ENCODE measurements at places on chromosomes 7 and 10.

DNA sequence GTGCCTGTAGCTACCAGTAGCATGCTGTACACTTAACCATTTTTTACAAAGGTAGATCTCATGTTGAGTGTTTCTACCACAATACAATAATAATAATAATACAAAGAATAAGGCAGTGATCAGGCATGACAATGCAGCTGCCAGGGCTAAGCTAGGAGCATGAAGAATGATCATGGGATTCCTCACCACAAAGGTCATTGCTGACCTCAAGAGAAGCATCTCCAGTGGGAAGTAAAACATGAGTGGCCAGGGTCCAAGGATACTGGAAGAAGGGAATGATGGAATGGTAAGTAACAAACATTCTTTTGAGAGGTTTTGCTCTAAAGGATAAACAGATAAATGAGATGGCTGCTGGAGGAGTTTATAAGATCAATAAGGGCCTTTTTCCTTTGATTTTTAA, 591.1 kb downstream of the TNS3 start:
- DNase-seq = no peak

DNA sequence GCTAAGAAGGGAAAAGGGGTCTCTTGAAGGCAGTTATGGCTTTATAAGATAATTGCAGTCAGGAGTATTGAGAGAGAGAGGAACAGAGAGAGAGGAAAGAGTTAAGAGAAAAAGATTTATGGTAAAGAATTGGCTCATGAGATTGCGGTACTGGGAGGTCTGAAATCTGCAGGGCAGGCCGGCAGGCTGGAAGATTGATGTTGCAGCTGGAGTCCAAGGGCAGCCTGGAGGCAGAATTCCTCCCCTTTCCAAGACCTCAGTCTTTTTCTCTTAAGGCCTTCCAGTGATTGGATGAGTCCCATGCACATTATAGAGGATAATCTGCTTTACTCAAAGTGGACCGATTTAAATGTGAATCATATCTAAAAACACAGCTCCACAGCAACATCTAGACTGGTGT, 68.4 kb downstream of the HACD1 start:
- no peak for DNase-seq

- DNase-seq = no peak
Observed at GRCh38 chr10:77524281-77524711, 113.3 kb downstream of the KCNMA1 start.

DNA sequence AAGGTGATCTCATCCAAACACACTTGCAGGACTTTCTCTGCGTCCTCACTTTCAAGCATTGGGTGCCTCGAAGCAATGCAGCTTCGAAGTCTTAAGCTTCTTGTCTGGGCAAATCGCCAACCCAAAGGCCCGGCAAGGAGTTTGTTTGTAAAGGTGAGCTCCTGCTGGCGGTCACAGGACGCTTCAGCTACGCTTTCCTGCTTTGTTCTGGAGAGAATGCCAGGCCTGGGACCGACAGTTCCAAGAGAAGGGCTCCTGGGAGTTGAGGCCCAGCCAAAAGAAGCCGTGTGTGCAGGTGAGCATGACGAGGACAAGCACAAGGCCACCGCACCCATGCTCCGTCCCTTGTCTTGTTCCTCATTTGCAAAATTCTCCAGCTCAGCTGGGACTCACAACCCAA, 106.6 kb upstream of the DOCK1 start:
- DNase-seq = no peak

GRCh38 chr10:52128056-52128683, 185.9 kb upstream of the DKK1 start:
- no peak for DNase-seq

- DNase-seq = no peak
Observed at GRCh38 chr7:108417926-108418325, 38.3 kb downstream of the NRCAM start.

GRCh38 chr10:48428896-48429295, 122.4 kb downstream of the MAPK8 start:
- no peak for DNase-seq

GRCh38 chr10:14146501-14146900, 184.2 kb downstream of the FRMD4A start:
- no peak for DNase-seq

DNA sequence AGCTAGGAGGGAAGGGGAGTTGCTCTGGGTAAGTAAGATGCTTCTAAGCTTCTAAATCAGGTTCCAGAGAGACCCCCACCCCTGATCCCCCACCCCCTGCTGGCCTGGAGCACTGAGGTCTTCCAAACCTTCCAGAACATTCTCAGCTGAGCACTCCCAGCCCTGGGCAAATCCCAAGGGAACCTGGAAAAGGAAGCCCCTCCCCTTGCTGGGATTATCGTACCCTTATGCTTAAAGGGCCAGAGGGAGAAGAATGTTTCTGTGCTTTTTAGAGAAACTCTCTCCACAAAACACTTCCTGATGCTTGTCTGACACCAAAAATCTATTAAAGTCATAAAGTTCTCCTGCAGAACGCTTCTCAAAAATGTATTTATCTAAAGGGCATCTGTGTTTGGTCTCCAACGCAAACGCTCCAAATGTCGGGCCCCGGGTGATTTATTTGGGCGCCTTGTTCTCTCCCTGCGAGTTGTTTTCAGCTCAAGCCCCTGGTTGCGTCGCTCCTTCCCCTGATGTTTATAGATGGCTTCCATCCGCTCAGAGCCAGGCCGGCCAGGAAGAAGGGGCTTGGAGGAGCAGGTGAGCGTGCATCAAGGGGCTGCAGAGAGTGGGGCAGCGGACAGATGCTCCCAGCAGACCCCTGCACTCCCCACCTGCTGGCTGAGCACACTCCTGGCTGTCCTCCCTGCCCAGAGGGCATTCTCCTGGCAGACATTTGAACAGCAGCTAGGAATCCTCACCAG, 8.2 kb upstream of the RET start:
- no peak for DNase-seq

DNA sequence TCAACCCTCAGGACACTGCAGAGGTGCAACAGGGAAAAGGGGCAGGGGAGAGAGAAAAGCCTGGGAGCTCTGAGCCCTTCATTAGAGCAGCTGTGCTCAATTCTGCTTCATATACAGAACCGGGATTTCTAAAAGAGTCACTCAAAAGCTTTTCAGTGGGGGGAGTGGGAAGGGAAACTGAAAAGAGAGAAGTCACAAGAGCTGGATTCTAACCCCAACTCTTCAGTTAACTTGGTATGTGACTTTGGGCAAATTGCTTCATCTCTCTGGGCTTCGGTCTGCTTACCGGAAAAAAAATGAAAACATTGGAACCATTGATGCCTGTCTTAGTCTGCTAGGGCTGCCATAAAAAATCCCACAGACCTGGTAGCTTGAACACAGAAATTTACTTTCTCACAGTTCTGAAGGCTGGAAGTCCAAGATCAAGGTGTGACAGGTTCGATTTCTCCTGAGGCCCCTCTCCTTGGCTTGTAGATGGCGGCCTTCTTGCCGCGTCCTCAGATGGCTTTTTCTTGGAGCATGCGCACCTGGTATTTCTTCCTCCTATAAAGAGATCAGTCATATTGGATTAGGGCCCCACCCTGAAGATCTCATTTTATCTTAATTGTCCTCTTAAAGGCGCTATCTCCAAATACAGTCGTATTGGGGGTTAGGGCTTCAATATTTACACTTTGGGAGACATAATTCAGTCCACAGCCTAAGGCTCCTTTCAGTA, 118.3 kb upstream of the KMT2E start:
- DNase-seq = no peak

DNA sequence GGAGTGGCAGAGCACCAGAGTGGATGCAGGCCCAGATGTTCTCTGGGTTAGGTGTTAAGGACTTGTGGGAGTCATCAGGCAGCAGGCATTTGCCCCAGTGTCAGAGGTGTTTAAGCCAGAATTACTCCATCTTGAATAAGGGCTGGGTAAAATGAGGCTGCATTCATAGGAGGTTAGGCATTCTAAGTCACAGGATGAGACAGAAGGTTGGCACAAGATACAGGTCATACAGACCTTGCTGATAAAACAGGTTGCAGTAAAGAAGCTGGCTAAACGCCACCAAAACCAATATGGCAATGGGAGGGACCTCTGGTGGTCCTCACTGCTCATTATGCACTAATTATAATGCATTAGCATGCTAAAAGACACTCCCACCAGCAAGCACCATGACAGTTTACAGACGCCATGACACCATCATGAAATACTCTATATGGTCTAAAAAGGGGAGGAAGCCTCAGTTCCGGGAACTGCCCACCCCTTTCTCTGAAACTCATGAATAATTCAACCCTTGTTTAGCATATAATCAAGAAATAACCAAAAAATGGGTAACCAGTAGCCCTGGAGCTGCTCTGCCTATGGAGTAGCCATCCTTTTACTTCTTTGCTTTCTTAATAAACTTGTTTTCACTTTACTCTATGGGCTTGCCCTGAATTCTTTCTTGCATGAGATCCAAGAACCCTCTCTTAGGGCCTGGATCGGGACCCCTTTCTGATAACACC, 882 bp upstream of the LRRC61 start:
- no peak for DNase-seq

DNA sequence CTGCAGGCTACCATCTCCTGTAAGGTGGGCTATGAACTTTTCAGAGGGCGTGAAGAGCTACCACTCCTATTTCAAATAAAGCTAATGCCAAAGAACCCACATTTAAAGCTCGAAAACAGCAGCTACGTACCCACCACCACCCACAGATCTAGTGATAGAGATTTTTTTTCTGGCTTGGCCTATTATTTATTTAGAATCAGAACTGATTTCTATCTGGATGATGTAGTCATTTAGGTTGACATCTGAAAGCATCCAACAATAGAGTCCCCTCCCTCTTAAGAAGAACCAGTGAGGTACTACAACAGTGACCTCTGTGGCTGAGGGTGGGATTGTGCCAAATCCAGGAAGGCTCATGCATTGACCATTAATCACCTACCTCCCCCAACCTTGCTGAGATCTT, 113.8 kb upstream of the ADO start:
- DNase-seq = no peak

- no peak for DNase-seq
Observed at GRCh38 chr10:118488710-118489497, 106.5 kb downstream of the PRLHR start.

DNA sequence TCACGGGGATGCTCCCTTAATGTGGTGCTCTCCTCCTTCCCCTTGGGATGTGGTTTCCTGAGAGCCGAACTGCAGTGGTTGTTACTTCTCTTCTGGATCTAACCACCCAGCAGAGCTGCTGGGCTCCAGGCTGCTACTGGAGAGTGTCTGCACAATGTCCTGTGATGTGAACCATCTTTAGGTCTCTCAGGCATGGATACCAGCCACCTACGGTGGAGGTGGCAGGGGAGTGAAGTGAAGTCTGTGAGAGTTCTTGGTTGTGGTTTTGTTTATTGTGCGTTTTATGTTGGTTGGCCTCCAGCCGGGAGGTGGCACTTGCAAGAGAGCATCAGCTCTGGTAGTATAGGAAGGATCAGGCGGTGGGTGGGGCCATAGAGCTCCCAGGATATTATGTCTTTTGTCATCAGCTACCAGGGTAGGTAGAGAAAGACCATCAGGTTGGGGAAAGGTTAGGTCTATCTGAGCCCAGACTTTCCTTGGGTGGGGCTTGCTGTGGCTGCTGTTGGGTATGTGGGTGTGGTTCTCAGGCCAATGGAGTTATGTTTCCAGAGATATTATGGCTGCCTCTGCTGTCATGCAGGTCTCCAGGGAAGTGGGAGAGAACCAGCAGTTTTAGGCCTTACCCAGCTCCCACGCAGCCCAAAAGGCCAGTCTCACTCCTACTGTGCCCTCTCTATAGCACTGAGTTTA, 87.9 kb downstream of the KIF20B start:
- DNase-seq = no peak

DNA sequence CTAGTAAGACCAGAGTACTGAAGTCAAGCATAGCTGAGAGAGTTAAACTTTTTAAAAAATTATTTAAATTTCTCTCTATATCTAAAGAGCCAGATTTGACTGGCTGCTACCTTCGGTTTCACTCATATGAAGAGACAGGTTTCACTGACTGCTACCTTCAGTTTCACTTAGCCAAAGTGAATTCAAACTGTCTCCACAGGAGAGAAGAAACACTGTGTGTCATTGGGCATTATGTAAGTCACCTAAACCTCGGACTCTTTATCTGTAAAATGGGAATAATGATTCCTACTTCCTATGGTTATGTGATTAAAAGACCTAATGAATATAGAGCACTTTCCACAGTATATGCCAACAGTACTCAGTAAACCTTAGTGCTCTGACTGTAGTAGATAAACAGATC, 41.6 kb upstream of the MET start:
- no peak for DNase-seq

- peak; percentile 77 for DNase-seq
Observed at GRCh38 chr10:100046021-100046486, 35.6 kb downstream of the CPN1 start.

DNA sequence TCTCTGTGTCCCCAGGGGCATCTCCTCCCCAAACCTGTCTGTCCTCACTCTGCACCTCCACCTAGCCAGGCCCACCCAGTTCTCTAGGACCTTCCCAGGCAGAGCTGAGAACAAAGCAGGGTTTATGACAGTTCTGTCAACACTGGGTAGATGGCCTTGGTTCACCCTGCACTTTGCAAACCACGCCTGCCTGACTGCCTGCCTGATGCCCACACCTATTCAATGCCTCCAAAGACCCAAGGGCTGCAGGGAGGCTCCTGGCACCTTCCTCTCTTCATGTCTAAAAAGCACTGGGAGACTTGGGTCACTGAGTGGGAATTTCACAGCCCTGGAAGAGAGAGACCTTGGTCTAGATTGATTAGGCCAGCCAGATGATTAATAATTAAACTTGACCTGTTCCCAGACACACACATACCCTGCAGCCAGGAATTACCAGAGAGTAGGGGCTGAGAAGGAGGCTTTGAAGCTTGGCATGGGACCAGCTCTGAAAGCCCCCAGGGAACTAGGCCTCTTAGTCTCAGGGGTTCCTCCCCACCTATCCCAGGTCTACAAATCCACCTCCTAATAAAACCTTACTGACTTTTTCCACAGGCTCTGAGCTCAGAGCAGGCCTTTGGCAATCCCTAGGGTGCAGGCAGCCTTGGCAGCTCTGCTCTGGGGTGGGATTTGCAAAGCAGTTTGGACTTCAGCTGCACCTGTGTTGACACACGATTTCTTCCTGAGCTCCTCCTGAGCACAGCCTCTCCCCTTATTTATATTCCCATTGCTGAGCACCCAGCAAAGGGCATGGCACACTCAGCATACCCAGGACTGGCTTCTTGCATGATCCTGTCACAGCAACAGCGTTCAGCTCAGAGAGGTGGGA, 25.7 kb upstream of the PDCD4 start:
- DNase-seq = no peak

DNA sequence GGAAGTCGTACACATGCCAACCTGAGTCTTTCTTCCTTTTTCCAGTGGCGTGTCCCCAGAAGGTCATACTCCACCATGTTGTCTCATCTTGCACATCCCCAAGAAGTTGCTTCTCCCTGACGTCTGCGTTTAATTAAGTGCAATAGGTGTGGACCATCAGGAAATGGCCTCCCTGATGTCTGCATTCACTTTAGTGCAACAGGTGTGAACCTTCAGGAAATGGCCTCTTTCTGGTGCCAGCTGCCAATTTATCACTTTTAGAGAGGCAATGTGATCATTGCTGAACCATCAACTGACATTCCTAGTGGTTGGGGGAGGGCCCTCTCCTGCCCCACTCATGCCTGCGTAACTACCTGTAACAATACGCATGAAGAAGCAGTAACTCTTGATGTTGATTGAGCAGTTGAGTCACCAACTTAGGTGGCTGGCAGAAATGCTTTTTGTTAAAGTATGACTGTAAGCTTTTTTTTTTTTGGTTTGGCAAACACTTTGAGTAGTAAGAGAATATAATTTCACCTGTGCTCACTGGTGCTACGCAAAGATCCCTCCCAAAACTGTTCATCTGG, 25.8 kb downstream of the SCIN start:
- DNase-seq = no peak
